Ammon's horn (tissue), 1 donor: ENCODE measurements at places on chromosomes 12 and 14.

DNA sequence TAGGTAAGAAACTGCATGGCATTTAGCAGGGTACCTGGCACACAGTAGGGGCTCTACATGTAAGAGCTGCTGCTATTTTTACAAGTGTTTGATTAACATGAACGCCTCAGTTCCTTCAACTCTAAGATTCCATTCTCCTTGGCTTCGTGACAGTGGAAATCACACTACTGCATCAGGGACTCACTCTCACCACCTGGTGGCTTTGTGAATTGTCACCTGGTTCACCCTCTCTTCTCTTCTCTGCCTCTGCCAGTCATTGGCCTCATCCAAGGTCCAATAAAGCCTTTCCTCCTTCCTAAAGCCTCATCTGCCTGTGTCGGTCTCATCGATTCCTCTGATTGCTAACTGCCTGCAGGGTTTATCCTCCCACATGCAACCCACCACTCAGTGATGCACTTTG is 476.4 kb downstream of the VRK1 start:
- DNase-seq, result no peak

- no peak for DNase-seq
Measured at GRCh38 chr12:116302166-116303058, 24.9 kb upstream of the MED13L start.

- no peak for DNase-seq
Measured at GRCh38 chr12:8960176-8960575, 10.7 kb upstream of the M6PR start.

DNA sequence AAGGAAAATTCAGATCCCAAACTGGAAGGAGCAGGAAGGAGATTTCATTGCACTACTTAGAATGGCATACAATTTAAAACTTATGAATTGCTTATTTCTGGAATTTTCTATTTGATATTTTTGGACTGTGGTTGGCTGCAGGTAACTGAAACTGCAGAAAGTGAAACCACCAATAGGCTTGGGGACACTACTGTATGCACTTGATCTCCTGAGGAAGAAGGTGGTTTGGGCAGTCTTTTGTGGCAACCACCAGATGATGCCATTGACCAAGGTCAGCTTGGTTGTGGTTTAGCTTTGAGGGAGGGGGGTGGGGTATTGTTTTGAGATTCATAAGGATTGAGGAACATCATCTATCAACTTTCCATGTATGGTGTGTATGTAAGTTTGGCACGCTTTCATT is 209.5 kb upstream of the STXBP6 start:
- no peak for DNase-seq

DNA sequence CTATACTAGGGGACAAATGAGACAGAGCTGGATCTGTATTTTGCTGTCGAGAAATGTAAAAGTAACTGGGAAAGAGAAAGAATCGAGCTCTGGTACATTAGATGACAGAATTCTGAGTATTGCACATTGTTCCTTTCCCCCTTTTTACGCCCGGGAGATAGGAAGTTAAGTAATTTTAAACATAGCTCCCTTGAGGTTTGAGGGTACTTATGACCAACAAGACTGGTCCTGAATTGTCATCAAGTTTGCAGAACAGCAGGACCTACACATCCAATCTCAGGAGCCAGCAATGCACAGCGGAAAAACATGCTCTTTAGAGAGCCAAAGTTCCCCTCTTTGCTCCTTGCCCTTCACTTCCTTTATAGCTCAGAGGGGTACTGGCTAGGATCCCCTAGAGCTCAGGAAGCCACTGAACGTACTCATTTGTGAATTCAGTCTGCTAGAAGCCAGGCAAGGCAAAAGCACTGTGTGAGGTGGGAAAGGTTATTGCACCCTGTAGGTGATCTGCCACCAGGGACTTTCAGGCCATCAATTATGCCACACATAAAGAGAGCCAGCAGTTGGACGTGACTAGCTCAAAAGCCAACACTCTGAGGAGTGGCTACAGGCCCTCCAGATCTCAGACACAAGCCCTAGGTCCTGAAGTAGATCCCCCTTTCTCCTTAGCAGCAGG is 333.8 kb downstream of the KCNH5 start:
- DNase-seq, result no peak

GRCh38 chr14:93905623-93906022 is 21.5 kb upstream of the FAM181A start:
- no peak for DNase-seq

GRCh38 chr12:114996382-114996781 is 312.4 kb upstream of the TBX3 start:
- no peak for DNase-seq

DNA sequence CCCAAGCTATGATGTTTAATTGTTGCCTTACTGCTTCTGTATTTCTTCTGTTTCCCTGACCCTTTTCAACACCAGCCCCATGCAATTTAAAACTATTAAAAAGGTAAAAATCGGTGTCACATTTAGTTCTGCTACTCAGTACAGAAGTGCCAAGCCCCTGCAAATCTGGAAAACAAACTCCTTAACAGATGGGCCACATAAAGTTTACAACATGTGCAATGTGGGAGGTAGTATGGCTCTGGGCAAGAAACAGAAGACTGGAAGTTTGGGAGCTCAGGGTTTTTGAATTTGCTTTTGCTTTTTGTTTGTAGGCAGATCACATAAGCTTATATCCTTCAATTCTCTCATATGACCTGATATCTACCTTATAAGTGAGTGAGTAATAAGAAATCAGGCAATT is 404.0 kb upstream of the ATP2B1 start:
- DNase-seq, result peak; percentile 28

GRCh38 chr14:71142375-71143038 is 235.2 kb downstream of the PCNX1 start:
- no peak for DNase-seq

GRCh38 chr14:24422261-24422660 is 7.2 kb downstream of the CBLN3 start:
- no peak for DNase-seq

GRCh38 chr12:107320033-107320928 is 226.9 kb upstream of the CRY1 start:
- no peak for DNase-seq

DNA sequence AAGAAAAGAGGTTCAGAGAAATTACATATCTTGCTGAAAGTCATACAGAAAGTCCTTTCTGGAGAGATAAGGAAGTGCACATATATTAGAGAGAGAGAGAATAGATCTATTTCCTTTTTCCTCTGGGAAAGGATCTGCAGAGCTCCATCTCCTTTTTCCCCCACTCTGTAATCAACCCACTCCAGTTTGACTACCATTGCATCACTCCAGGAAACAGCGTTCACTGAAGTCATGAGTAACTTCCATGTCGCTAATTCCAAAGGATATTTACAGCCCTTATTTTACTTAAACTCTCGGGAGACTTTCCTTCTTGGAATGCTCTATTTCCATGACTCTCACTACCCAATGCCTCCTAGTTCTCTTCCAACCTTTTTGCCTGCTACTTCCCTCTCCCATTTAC is 72.5 kb upstream of the PARP11 start:
- no peak for DNase-seq

DNA sequence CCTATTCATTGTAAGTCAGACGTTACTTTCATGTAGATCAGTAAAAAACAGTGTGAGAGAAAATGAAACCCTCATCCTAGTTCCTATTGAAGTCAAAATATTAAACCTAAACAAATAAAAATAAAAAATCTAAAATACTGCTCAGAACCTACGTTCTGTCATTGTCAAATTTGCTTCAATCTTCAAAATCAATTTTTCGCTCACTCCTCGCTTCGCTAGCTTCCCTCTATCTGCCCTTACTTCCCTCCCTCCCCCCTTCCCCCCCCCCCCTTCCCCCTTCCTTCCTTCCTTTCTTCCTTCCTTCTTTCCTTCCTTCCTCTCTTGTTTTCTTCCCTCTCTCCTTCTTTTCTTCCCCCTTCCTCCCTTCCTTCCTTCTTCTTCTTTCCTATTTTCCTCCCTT is 310.9 kb upstream of the PDE3A start:
- DNase-seq, result no peak

DNA sequence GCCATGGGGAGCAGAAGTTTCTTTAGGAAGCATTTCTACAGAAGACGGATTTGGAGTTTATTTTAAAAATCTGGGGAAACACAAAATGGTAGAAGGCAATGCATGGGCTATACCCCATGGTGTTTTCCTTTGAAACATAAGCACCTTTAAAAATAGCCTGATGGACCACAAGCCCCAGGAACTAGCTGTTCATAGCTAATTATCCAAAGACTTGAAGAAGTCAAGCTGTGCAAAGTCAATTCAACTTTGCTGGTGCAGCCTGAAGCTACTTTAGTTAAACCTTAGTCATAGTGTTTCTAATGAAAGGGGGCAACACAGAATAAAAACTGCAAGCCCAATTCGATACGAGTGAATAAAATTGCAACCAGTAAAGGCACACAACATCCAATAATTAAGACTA is 732.5 kb downstream of the GALC start:
- no peak for DNase-seq

DNA sequence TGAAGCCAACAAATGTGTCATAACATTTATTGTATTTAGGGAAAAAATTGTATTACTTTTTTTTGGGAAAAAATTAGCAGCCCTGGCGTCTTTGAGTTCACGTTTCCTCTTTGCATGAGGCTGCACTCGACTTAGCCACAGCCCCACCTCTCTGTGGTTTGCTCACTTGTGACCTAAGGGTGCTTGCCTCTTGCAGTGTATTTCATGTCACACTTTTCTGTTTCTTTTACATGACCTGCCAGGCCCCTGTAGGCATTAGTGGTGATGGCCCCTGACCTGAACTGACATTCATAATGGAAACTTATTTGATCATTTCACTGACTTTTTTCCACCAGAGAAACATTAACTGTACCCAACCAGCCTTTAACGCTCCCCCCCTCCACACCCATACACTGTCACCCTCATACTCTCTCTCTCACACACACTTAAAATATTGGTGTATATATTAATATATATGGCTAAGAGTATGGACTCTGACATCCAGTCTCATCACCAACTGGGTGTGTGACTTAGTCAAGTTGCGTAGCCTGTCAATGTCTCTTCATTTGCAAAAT is 122.9 kb downstream of the PRKCH start:
- no peak for DNase-seq

GRCh38 chr12:120199595-120200306 is 1.2 kb downstream of the RPLP0 start:
- DNase-seq, result no peak

- peak; percentile 40 for DNase-seq
Measured at GRCh38 chr12:21502164-21502496, 541 bp downstream of the GOLT1B start.

DNA sequence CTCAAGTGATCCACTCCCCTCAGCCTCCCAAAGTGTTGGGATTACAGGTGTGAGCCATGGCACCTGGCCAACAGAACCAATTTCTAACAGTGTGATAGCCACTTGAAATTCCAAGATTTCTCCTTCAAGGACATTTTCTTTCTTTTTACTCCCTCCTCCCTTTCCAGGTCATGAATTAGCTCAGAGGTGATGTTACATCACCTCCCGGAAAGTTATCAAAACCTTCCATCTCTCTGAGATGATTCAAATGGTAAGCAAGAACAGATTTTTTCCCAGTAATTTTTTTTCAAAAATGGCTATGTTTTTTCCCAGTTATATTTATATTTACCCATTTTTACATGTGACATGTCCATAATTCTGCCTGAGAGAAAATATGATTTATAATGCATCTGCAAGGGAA is 15.6 kb upstream of the SMAGP start:
- no peak for DNase-seq

GRCh38 chr12:40376533-40377267 is 151.9 kb downstream of the LRRK2 start:
- no peak for DNase-seq

DNA sequence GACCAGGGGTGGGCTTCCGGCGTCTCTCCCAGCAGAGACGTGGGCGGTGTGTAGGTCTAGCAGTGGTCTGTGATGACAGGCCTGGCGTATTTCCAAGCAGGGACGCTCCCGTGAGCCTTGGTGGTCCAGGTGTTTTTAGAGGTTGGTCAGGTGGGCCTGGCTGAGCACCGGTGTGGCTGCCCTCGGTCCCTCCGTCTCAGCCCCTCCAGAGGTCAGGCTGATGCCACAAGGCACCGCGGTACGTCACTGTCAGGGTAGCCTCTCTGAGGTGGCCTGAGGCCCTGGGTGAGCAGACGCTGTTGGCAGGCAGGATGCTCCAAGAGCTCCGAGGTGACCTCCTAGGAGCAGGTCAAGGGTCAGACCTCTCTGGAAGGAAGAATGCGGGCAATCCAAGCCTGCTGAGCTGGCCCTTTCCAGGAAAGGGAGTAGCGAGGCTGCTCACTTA is 13.6 kb downstream of the MTA1 start:
- DNase-seq, result no peak

DNA sequence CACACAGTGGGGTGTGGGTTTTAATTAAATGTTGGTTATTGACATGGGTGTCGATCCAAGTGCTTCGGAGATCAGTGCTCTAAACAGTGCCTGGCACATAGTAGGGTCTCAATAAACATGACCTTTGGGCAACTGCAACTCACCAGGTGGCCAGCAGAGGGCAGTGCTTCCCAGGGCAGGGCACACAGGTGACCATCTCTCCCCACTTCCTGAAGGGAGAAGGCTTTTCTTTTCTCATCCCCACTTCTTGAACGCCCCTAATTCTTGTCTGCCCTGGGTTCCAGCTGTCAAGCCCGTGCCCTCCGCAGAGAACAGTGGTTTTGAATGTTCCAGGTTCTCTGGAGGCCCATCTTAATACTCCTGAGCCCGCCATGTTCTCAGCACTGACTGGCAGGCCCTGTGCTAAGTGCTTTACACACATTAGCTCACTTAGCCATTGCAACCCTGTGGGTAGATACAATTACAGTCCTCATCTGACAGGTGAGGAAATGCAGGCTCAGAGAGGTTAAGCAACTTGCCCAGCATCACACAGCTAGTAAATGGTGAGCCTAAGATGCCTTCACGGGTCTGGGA is 16.3 kb downstream of the RAPGEF3 start:
- DNase-seq, result no peak

GRCh38 chr12:85188619-85189018 is 91.4 kb upstream of the ALX1 start:
- no peak for DNase-seq

- no peak for DNase-seq
Measured at GRCh38 chr14:85538636-85539035, 8.7 kb downstream of the FLRT2 start.

DNA sequence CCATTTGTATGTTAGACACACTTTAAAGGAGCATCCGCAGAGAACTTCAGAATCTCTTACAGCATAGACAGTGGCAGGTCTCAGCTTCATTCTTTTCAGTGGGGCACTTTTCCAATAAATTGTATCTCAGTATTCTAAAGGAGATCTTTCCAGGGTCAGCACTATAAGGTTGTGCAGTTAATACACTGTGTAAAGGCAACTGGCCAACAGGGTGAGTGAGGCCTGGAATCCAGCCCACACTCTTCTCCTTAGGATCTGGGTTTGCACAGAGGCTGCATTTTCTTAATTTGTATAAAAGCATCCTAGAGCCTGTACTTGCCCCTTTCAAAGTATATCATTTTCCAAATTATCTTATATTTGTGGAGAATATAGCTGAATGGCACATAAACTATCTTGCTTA is 94.2 kb downstream of the MYF5 start:
- DNase-seq, result no peak
